Islet precursor cell (in vitro differentiated cells): ENCODE measurements at places on chromosomes 7 and 10.

GRCh38 chr7:77438131-77438530 is 22.0 kb upstream of the GSAP start:
- no peak for DNase-seq

- DNase-seq: no peak
Observed at GRCh38 chr10:22029445-22030236, 26.1 kb upstream of the DNAJC1 start.

- DNase-seq: no peak
Observed at GRCh38 chr7:113805976-113806375, 112.8 kb downstream of the PPP1R3A start.

- peak; percentile 61 for DNase-seq
Observed at GRCh38 chr10:100829097-100829870, 83.5 kb upstream of the SLF2 start.

- no peak for DNase-seq
Observed at GRCh38 chr7:45625067-45625466, 50.9 kb downstream of the ADCY1 start.

DNA sequence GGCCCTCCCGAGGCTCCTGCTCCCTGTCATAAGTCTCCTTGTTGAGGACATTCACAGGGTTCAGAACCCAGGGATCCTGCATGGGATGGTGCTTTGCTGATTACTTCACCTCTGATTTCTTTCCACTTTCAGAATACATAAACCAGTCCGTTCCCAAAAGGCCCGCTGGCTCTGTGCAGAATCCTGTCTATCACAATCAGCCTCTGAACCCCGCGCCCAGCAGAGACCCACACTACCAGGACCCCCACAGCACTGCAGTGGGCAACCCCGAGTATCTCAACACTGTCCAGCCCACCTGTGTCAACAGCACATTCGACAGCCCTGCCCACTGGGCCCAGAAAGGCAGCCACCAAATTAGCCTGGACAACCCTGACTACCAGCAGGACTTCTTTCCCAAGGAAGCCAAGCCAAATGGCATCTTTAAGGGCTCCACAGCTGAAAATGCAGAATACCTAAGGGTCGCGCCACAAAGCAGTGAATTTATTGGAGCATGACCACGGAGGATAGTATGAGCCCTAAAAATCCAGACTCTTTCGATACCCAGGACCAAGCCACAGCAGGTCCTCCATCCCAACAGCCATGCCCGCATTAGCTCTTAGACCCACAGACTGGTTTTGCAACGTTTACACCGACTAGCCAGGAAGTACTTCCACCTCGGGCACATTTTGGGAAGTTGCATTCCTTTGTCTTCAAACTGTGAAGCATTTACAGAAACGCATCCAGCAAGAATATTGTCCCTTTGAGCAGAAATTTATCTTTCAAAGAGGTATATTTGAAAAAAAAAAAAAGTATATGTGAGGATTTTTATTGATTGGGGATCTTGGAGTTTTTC is 159.8 kb upstream of the LANCL2 start:
- DNase-seq: peak; percentile 36

DNA sequence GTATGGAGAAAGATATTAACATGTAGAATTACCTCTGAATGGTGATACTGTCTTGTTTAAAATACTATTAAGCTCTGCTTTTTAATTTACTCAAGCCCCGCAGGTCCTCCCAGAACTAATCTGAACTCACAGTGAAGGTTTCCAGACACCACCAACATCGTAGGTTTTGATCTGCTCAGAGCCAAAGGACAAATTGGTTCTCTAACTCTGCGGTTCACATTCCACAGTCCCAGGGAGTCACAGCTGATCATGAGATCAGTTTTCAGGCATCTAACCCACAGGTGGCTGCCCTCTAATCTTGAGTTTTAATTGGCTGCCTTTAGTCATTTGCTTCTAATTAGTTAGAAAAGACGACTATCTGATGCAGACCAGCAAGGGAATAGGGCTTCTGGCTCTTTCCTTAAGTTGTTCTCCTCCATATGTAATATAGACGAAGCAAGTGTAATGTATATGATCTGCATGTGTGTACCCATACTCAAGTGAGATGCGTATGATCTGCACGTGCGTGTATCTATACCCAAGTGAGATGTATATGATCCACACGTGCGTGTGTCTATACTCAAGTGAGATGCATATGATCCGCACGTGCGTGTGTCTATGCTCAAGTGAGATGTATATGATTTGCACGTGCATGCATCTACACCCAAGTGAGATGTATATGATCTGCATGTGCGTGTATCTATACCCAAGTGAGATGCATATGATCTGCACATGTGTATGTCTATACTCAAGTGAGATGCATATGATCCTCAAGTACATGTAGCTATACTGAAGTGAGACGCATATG is 331.5 kb upstream of the NPVF start:
- DNase-seq: peak; percentile 75
